ENCODE measurements at places on chromosomes 3 and 15.

GRCh38 chr3:66449411-66449974 is 51.3 kb downstream of the LRIG1 start:
- no peak for DNase-seq

GRCh38 chr3:195034101-195034500 is 236.9 kb downstream of the XXYLT1 start:
- DNase-seq: no peak

- DNase-seq: no peak
Measured at GRCh38 chr3:174737966-174738365, 121.2 kb upstream of the NAALADL2 start.

GRCh38 chr3:184167786-184168185 is 6.9 kb upstream of the AP2M1 start:
- no peak for DNase-seq

DNA sequence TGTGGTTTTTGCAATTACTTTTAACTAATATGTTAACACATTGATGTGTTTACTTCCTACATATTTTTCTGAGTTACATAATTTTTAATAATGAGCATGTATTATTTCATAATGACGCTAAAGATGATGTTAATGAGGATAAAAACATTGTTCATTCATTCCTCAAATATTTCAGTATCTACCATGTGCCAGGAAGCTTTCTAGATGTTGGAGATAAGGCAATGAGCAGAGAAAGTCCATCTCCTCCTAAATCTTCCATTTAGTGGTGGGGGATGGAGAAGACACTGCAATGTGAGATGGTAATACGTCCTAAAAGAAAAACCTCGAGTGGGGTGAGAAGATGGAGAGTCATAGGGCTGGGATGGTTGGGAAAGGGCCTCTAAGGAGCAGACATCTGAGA is 132.7 kb downstream of the MYLK start:
- DNase-seq: no peak

- DNase-seq: no peak
Measured at GRCh38 chr3:100891827-100892226, 101.4 kb downstream of the ABI3BP start.

- no peak for DNase-seq
Measured at GRCh38 chr3:84082726-84083125, 876.1 kb upstream of the CADM2 start.

GRCh38 chr3:48569808-48570450 is 6.3 kb upstream of the UCN2 start:
- DNase-seq: no peak

- no peak for DNase-seq
Measured at GRCh38 chr15:31373096-31373865, 46.6 kb downstream of the KLF13 start.

- DNase-seq: no peak
Measured at GRCh38 chr3:25582242-25582641, 82.5 kb downstream of the TOP2B start.

- DNase-seq: no peak
Measured at GRCh38 chr3:142209655-142210054, 15.7 kb downstream of the GK5 start.

GRCh38 chr3:155714295-155714718 is 30.6 kb downstream of the PLCH1 start:
- no peak for DNase-seq

GRCh38 chr3:37492977-37493471 is 318.6 kb upstream of the LRRFIP2 start:
- no peak for DNase-seq

DNA sequence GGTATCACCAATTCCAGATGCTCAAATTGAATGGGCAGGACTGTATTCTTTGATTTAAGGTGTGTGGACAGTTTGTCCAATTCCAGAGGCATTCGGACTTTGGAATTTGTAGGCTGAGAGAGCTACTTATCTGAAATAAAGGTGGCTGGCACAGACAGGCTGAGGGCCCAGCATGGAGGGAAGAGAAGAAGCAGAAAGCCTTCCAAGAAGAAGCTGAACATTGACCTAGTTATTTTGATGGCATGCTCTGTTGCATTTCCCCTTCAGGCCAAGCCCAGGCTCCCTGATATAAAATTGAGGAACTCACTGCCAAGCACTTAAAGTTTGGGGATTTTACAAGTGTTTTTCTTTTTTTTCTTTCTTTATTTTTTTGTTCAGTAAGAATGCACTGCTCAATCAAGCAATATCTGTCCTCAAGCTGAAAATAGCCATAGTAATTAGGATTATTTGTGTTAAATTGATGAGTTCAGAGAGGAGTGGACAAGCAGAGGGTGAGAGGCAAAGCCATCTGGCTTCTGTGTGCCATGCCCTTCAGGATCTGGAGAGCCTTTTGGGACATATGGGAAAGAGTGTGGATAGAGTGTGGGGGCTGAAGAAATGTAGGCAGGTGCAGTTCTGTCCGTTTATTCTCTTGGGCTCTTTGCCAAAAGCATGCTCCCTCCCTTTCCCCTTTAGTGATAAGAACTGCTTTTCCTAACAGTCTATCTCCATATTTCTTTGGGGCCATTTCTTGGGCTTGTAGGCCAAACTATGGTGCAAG is 148.9 kb downstream of the OXSM start:
- no peak for DNase-seq

- DNase-seq: no peak
Measured at GRCh38 chr15:70321172-70321819, 223.6 kb upstream of the TLE3 start.

DNA sequence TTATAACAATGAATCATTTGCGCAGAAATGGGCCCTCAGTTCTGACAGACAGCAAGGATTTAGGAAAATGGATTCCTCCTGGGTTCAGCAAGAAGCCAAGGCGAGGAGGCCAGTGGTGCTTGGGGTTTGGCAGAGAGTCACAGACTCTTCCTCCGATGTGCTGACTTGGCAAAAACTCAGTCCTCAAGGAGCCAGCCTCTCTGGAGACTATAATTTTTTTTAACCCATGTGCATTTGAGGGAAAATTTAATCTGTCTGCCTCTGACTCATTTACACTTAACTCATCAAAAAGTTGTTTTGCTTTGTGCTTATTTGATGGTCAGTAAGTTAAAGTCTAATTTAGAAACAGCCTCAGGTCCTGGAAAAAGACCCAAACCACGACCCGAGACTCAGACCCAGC is 34.2 kb upstream of the SLC24A5 start:
- no peak for DNase-seq

- no peak for DNase-seq
Measured at GRCh38 chr3:103306104-103306503, 871.3 kb downstream of the ZPLD1 start.
